Endothelial cell of umbilical vein (primary cell): ENCODE measurements at places on chromosomes 2 and 18. TPM values are rescaled to one million over a fixed set of nuclear protein-coding genes. Genes with fewer than 3 reads are reported as not detected.

DNA sequence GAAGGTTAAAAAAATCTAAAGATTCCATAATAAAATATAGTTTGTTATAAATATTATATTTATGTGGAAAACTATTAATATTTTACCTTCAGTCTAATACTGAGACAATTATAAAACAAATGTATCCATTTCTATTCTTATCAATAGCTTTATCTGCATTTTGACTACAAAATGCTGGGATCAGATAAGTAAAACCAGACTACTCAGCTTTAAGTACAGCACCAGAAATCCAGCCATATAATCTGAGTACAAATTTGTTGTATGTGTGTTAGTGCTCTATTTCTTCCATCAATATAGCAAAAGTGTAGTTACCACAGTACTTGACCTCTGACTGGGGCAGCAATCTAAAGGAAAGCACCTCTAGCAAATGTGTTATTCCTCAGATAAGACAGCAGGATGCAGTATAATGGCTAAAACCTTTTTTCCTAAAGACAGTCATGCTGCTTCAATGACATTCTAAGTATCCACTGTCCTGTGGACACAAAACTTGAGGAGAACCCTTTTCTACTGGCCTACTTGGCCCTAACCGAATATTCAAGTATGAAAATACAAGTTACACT, 68.1 kb downstream of the OLA1 start:
- peak; percentile 37 for DNase-seq

DNA sequence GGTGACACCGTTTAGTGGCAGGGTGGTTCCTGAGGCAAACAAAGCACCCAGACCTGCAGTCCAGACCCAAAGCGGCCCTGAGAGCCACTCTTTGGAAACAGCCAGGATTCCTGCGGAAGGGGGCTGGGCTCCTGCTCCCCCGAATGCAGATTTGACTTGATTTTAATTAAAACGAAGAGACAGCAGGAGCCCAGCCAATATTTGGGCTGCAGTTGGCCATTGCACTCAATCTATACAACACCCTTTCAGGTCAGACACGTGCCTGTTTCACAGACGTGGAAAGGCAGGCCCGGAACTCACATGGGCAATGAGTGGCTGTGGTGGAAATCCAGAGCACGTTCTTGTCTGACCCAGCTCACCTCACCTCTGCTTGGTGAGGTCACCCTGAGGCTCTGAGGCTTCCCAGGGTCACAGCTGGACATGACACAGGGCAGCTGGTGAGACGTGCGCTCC, 122.4 kb downstream of the NDUFA10 start:
- DNase-seq, result no peak

UGT1A4 gene
- total RNA-seq, result not detected in 2 replicates

CEBPZ gene
- total RNA-seq, result 36.7 and 46.9 TPM in 2 replicates

DNA sequence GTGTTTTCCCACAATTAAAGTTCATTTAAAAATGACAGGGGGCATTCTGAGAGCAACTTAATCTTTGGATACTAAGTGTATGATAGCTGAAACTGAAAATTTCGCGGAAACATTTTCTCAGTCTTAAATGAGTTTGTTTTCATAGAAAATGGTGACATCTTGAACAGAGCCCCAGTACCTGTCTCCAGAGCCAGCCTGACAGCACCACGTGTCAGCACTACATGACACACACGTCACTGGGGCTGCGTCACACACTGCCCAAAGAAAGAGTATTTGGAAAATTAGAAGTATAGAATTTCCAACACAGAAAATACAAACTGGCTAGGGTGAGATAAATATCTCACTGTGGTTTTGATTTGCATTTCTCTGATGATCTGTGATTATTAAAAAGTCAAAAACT, 50.8 kb downstream of the CMPK2 start:
- DNase-seq, result no peak

DNA sequence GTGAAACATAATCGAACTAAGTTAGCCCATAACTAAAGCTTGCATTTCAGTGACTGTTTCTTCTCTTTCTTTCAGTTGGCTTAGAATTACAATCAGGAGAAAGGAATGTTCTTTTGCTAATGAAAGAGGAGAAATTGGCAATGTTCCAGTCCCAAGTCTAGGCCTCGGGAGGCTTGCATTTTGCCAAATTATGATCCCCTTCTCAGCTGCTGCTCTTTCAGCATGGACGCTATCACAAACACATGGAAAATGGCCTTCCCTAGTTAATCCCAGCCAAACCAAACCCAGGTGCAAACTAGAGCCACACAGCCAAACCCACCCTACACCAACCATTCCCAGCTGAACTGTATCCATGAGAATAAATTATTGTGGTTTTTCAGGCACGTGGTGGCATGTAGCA, 605.2 kb upstream of the LRRTM4 start:
- no peak for DNase-seq
